Left ventricle myocardium inferior (tissue), 1 donor: ENCODE measurements at places on chromosomes 11 and 22.

DNA sequence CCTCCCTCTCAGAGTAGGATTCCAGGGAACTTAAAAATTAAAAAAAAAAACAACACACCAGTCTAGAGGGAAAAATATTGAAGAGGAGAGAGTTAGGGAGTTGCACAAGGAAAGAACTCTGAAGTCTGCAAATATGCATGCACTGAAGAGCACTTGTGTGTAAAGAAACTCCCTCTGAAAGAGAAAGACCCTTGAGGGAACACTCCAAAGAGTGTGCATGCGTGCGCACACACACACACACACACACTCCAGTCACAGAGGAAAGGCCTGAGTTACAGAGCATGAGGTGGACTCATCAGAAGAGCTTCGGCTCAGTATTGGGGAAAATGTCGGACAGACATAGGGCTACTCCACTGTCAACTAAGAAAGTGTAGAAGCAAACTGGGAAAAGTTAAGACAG lies 30.1 kb downstream of the GGTLC2 start:
- DNase-seq, result no peak

- DNase-seq, result no peak
Observed at GRCh38 chr11:71265559-71266092, 13.2 kb upstream of the SHANK2 start.

DNA sequence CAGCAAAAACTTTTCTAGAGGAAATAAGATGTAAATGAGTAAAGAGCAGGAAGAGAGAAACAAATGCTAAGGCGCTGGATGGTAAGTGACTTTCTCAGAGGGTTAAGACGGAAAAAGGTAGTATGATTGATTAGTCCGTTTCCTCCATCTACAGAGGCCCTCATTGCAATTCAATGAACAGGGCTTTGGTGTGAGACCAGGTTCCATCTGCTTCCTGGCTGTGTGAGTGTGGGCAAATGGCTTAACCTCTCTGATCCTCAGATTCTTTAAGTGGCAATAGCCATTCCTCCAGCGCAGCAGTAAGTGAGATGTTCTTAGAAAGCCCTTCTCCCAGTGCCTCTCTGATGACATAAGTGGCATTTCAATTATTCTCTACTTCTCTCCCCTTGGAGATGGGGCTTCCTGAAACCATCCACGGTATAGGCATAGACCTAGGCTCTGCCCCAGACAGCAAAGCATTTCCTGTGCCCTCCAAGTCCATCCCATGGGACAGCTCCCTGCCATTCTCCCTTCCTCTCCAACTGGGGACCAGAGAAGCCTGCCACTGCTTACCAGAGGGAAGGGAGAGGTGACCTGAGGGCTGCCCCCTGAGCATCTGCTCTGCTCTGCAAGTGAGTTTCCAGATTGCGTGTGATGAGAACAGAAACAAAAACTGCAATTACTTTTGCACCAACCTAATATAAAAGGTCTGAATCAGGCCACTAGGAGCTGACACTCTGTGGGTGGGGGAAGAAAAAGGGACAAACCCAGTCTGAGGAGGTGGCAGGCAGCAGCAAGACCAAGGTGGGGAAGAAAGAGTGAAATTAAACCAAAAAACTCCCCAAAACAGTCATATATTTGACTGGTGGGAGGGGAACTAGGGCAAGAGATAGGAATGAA lies 12.7 kb upstream of the CD44 start:
- DNase-seq, result no peak

DNA sequence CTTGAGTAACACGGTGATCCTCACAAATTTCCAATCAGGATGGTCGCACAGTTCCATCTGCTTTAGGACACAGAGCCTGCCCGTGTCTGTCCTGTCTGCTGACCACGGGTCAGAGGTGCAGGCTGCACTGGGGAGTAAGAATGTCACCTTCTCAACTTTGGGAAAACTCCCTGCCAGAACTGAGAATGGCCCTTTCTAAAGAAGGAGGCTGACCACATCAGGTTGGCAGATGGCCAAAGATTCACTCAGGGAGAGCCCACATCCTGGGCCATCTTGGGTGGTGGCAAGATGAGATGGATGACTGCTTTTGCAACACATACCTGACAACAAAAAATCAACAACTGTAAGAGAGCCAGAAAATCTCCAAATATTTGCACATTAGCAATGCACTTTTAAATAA lies 101.9 kb downstream of the IGLL1 start:
- DNase-seq, result no peak

DNA sequence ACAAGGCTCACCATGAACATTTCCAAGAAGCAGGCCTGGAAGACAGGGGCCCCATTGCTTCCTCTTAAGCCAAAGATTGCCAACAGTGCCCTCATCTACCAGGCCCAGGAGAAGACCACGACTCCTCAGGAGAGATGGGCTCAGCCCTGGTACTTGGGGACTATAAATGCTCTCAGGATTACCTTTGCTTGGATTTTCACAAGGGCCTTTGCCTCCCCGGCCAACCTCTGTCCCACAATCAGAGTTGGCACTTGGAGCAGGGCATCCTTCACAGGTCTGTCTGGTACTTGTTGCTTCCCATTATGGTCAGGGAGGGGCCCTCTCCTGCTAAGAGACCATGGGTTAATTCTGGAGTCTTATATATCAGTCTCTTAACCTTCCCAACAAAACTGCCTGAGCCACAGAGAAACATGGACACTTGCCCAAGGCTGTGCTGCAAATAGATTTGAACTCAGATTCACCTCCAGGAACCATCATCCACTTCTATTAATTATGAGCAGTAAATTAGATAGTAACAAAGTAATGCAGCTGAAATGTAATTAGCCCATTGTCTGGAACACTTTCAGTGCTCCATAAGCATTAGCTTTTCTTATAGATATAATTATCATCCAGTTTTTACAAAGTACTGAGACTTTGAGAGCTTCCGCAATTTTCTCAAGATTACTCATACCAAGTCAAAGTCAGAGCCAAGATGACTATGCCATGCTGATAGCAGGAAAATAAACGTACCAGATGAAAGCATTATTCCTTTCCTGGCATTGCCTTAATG lies 33.5 kb downstream of the POU2AF3 start:
- DNase-seq, result no peak

GRCh38 chr22:28299309-28299708 lies 380.3 kb upstream of the PITPNB start:
- DNase-seq, result no peak

DNA sequence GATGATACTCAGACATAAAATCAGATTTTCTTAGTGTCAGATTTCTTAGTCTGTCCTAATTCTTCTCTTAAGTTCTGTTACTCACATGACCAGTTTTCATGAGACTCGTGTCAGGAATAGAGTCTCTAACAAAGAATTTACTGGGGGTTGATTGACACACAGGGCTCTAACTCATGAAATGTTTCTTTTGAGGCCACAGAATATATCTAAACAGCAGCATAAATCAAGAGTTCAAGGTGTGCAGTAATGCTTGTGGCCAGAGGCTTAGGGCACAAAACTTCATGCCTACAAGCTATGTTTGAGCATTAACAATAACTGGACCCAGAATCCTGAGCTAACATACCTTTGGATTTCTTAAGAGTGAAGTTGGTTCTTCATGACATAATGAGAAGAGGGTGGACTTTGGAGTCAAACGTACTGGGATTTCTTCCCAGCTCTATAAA lies 237.2 kb downstream of the DDX10 start:
- DNase-seq, result no peak

DNA sequence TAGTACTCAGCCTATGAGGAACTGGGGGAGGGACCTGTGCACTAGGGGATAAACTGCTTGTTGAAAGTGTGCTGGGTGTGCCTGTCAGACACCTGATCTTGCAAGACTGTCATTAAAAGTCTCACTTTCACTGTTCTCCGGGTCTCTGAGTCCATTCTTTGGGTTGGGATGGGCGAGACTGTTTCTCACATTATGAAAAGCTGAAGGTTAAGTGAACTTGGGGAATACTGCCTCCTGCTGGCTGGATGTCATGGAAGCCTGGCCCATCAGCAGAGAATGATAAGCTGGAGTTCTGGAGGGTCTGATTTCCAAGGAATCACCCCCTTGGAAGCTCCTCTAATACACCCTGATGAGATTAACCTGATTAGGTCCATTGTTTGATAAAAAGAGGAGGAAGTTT lies 9.0 kb upstream of the VPREB1 start:
- no peak for DNase-seq

GRCh38 chr11:46686886-46687795 lies 13.3 kb downstream of the ARHGAP1 start:
- no peak for DNase-seq

GRCh38 chr11:111454561-111455192 lies 57.5 kb downstream of the BTG4 start:
- no peak for DNase-seq

DNA sequence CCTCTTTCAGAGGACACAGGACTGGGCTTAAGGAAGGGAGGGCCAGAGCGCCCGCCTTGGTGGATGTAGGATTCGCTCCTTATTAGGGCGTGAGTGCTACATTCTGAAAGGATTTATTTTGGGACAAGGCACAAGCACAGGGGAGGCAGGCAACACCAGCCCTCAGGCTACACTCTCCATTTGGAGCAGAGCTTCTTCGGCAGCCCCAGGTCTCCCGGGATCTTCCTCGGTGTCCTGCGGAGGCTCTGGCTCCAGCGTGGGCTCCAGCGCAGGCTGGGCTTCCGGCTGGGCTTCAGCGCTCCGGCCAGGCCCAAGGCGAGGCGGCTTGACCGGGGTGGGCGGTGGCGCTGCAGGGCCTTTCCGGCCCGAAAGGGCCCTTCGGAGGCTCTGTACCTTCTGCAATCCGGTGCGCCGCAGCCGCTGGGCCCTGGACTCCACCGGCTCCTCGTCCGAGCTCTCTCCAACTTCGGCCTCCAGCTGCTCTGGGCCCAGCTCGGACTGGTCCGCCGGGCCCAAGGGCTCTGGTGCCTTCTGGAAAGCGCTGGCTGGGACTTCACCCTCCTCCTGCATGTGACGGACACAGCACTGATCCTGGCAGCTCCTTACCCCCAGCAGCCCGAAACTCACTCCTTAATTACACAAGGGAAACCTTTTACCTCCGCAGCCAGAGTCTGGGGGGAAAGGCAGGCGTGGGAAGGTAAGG lies 1.1 kb downstream of the CAVIN3 start:
- DNase-seq, result peak; percentile 71

GRCh38 chr11:88849368-88849767 lies 216.4 kb downstream of the GRM5 start:
- DNase-seq, result no peak

DNA sequence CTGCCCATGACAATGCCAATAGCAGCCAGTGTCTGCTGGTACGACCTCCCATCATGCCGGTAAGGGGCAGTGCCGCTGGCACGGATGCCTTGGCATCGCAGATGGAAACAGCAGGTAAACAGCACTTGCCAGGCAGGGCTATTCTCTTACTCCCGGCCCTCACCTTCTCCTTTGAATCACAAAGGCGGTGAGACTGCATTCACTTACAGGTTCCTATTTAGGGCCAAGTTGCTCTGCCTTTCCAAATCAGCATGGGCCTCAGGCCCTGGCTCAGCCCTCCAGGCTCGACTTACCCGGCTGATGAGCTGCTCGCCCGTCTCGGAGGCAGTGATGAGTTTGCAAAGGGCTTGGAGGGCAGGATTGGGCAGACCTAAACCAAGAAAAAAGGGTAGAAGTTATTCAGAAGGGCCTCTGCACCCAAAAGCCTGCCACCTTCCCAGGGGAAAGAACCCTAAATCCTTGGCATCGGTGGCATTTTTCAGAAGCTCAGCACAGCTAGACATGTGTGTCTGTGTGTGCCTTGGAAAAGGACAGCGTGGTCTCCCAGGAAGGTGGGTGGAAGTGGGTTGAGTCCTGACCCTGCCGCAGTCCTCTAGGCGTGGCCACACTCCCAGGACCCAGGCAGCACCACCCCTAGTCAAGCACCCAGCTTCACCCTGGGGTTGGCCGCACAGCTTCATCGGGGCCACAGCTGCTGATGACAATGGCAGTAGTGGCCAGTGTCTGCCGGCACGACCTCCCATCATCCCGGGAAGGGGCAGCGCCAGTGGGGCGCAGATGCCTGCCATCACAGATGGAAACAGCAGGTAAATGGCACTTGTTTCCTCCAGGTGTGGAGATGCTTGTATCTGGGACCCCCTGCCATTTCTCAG lies 73.5 kb upstream of the PITPNB start:
- DNase-seq, result no peak

DNA sequence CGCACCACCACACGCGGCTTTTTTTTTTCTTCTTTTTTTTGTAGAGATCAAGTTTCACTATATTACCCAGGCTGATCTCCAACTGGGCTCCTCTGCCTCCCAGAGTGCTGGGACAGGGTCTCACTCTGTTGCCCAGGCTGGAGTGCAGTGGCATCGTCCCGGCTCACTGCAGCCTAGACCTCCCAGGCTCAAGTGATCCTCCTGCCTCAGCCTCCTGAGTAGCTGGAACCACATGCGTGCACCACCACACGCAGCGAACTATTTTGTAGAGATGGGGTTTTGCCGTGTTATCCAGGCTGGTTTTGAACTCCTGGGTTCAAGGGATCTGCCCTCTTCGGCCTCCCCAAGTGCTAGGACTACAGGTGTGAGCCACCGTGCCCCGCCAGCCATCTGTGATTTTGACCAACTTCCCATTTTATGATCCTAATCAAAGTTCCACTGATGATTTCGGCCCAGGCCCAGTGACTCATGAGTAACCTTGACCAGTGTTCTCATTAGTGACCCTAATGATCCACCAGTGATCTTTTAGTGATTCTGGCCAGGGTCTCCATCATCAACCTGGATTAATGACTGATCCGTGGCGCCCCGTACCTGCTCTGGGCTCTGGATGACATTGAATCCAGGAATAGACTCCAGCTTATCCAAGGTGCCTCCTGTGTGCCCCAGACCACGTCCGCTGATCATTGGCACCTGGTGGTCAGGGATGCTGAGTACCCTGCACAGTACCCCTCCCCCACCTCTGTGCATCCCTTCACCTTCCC lies 1.7 kb downstream of the TYMP start:
- DNase-seq, result no peak

GRCh38 chr11:110098645-110099044 lies 5.5 kb downstream of the ZC3H12C start:
- DNase-seq, result no peak
